ENCODE measurements at places on chromosomes 2 and 18.

DNA sequence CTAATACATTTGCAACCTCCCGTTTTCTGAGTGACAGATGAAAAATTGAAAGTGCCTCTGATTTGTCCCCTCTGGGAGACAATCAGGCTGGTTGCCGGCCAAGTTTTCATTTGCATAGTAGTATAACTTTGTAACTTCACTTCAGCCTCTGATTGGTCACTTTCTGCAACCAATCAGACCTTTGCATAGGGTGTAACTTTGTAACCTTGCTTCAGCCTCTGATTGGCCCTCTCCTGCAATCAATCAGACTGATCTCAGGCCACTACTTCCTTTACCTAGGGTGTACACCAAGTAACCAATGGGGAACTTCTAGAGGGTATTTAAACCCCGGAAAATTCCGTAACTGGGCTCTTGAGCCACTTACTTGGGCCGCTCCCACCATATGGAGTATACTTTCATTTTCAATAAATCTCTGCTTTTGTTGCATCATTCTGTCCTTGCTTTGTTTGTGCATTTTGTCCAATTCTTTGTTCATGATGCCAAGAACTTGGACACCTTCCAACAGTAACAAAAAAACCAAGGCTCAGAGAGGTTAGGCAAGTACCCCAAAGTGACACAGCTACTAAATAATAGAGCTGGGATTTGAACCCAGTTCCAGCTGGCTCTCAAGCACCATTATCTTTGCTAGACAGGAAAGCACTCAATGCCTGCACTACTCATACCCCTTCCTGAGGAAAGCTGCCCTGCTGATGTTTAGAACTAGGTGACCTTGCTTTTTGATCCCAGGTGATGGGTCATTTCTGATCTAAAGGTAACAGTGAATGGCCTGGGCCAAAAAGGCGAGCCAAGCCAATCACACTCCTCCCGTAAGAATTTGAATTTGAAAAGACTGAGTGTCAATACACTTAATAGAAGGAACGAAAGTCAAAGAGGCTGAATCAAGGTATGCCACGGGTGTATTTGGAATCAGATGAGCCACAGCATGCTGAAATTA is 10.9 kb upstream of the MYOM1 start:
- no peak for DNase-seq

GRCh38 chr2:240620859-240621258 is 4.4 kb upstream of the GPR35 start:
- DNase-seq, result no peak

DNA sequence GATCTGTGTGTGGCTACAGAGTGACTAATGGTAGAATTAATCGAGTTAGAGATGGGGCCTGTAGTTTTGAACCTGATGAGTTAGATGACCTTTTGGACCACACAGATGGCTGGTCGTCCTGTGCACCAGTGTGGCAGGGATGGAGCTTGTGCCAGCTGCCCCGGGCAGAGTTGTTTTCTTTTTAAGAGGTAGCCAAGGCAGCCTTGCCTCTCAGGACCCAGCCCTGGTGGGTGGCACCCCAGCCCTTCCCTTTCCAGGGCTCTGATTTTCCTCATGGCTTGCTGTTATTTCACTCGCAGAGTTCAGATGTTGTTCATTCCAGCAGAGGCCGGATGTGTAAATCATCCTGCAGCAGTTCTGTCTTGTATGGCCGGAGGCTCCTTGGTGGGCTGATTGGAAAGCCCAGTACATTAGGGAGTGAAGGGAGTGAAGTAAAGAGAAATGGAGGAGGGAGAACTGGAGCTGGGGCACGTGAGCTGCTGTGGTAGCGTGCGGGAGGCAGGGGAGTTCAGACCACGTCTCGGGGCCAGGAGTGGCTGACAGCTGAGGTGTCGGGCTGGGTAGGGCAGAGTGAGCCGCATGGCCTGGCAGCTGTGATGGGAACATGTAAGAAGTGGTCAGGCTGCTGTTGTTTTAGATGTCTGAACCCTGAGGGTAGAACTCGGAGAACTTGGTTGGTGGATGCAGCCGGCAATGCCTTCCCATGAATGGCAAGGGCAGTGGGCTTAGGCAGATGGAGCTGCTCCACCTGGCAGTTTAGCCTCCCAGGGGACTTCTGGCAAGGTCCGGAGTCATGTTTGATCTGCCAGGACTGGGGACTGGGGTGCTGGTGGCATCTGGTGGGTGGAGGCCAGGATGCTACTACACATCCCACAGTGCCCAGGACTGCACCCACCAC is 28.8 kb downstream of the ASAP2 start:
- DNase-seq, result no peak

DNA sequence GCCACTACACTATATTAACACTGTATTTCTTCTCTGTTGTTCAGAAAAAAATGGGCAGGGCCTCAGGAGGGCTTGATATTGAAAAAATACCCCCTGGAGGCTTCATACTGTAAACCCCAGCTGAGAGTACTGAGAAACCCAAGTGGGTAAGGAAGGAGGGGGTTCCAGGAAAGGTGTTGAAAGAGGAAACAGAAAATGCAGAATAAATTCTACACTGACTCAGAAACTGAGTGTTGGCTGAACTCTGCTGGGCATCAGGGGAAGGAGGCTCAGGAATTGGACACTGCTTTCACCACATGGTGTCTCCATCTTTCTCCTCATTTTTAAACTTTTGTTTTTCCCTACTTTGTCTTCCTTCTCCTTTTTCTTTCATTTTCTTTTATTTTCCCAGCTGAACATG is 253.7 kb downstream of the DYM start:
- DNase-seq, result no peak

- DNase-seq, result no peak
Observed at GRCh38 chr2:173427887-173428668, 73.4 kb downstream of the CDCA7 start.

- DNase-seq, result no peak
Observed at GRCh38 chr2:55099878-55100820, 49.9 kb upstream of the RTN4 start.

DNA sequence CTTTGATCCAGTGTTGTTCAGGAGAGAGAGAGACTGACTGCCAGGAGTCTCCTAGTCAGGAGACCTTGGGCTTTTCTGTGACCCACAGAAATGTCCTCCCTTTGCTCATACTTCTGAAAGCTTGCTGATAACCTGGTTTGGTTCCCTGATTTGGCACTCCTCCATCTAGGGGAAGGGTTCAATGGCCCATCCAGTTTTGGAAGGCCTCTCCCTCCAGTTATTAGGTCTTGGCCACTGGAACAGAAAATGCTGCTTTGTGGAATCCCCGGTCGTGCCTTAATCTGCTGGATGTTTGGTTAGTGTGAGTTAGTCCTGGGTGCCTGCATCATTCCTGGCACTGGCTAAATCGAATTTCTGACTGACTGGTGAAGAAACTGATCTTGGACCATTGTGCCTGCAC is 35.7 kb downstream of the KDM3A start:
- no peak for DNase-seq

- DNase-seq, result no peak
Observed at GRCh38 chr2:46456789-46457188, 22.6 kb upstream of the TMEM247 start.

GRCh38 chr18:70160073-70160678 is 45.3 kb downstream of the RTTN start:
- no peak for DNase-seq

DNA sequence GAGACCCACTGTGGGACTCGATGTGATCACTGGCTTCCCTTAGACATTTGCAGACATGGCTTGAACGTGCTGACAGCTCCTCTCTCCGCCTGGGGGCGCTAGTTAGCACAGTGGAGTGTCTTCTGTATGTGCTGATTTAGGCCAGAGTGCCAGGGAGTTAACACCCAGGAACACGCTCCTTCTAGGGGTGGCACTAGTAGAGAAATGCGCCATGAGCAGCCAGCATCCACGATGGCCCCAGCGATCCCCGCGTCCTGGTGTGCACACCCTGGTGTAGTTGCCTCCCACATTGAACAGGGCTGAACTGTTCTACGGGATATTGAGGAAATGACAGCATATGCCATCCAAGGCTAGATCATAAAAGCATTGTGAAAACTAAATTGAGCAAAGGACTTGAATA is 11.4 kb upstream of the NMUR1 start:
- DNase-seq, result peak; percentile 23

DNA sequence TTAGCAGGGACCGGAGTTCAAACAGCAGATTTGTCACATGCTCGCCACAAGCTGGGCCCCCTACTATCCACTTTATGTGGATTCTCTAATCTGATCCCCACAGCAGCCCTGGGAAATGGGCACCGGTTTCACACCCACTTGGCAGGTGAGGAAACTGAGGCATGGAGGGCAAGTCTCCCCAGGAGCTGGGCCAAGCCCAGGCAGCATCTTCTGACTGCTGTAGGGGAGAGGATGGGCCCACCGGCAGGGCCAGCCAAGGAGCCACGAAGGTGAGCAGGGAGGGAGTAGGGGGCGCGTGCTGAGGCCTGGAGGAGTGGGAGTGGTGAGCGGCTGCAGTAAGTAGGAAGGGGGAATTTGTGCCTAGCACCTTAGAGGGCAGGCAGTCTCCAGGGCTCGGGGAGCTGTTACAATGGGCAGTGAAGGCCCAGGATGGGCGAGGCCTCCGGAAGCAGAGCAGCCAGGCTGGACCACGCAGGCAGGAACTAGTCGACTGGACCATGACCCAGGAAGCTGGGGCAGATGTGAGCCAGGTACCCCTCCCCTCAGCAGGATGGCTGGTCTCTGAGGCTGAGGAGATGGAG is 37.1 kb downstream of the COA5 start:
- no peak for DNase-seq

DNA sequence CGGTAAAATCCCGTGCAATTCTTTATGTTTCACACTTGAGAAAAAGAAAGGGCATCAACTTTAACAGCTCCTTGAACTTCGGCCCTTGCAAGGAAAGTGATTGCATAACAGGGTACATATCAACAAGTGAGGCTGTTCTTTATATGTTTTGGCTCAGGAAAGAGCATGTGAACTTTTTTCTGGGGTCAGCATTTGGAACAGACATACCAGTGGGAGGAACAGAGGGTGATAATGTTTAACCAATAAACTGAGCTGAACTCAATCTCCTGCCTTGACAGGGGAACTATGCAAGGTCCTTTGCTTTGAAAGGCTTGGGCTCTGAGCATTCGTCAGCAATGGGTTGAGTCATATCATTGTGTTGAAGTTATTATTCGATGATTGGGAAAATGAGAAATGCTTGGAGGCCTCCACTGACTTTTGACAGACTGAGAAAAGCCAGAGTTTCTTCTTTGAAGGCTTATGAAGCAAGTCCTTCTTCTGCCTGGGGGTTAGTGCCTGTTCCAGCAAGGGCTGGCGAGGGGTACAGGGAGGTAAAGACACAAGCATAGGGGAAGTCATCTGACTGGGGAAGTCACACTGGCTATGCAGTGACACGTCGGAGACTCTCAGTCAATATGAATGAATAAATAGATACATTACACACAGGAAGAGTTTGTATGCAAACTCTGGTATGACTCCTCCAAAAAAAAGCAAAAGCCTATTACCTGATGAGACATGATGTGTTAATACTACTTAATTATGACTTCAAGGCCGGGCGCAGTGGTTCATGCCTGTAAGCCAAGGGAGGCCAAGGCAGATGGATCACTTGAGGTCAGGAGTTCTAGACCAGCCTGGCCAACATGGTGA is 57.2 kb downstream of the CYB5A start:
- no peak for DNase-seq

DNA sequence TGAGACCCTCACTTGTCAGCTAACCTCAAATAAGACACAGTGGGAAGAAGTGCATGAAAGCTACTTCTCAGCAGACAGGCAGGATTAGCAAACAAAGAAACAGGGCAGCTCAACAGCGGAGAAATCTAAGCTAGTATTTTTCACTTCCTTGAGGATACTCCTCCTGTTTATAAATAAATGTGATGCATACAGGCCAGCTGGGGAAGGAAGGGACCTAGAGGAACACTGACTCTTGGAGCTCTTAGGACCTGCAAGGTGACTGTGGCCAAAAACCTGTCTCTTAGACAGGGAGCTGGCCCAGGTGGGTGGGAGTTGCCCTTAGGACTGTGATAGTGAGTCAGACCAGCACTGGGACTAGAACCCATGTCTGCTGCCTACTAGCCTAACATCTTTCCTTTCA is 4.8 kb downstream of the REEP1 start:
- DNase-seq, result no peak

GRCh38 chr2:113173542-113174375 is at the start of gene PSD4:
Gene PSD4 (plus strand): TSS chr2:113173971. CDS start chr2:113182457, 8,486 bp downstream.
- peak; percentile 91 for DNase-seq

DNA sequence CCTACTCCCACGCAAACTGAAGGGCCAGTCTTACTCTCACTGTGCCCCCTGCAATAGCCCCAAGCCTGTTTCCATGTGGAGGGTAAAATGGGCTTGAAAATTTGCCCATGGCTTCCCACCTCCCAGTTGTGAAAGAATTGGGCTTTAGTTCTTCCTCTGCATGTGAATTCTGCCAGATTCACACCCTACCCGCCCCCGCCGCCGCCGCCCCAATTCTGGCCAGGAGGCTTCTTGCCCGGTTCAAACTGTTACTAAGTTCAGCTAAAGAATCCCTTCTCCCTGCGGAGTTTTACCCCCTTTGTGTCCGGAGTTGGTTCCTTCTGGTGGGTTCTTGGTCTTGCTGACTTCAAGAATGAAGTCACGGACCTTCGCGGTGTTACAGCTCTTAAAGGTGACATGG is 25.5 kb upstream of the SAP130 start:
- no peak for DNase-seq

DNA sequence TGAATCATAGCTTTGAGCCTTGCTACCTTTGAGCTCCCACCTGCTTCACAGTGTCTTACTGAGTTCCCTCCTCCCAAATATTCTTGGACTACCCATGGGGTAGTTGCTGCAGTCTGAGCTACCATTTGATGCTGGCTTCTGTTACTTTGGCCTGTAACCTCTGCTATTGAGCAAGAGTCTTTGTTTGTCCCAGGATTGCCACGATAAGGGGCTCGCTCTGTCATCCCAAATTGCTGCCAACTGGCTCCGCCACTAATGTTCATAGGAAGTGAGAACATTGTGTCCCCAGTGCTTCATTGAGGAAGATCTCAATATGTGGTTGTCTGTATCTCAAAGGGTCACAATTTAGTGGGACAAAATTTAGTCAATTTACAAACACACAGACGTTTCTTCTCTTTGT is 103.8 kb downstream of the TRIM43 start:
- DNase-seq, result no peak

GRCh38 chr2:99953750-99954149 is 188.6 kb downstream of the AFF3 start:
- no peak for DNase-seq

DNA sequence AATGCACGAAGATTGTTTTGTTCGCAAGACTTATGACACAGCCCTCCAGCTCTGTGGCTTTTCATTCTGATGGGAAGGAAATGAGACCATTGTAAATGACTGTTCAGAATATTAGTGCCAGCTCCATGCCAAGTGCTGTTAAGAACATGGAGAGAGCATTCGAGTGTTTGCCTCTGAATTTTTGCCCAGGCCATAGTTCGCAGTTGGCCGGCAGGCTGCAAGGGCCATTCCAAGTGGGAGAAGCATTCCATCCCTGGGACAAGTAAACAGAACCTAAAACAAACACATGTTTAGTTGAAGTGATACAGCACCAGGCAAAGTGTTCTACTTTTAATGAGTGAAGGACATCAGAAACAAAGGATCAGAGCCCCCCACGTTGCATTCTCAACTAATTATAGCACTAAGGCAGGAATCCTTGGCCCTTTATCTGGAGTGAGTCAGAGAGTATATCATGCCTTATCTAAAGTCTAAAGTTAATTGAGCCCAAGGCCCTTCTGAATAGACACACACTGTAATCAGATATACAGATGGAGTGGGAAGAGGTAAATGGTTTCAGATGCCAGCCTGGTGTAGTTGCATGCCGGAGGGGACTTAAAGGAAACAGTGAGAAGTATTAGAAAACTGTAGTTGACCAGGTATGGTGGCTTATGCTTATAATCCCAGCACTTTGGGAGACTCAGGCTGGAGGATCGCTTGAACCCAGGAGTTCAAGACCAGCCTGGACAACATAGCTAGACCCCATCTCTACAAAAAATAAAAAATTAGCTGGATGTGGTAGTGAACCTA is 53.3 kb downstream of the NEDD4L start:
- no peak for DNase-seq

Measured in stimulated activated CD4-positive, alpha-beta T cell treated with anti-CD3 and anti-CD28 coated beads, Interleukin-1b, Interleukin-23, amount 100 ng/mL, for 48 hours (primary cell).